CD4-positive, alpha-beta T cell treated with Interleukin-2 at 100 ng/mL for 4 hours (primary cell): ENCODE measurements at places on chromosomes 3 and 15.

GRCh38 chr3:39752019-39752637, 57.3 kb upstream of the MYRIP start:
- DNase-seq = no peak

- no peak for DNase-seq
Observed at GRCh38 chr15:71752604-71753289, 57.6 kb upstream of the NR2E3 start.

DNA sequence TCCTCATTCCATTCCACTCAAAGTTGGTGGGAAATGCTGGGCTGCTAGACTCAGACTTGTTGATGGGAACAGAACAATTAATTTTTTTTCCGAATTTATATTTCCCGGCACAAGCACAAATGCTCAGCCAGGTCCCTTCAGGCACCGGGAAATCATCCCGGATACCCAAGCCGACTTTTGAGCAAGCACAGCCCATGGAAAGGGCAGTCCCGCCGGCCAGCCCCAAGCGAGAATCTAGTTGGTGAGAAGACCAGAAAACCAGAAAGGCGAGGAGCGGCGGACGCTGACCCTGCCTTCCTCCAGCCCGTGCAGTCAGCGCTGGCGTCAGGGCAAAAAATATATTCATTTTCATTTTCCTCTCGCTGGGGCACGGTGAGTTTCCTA, 763 bp upstream of the ZIC4 start:
- no peak for DNase-seq

- DNase-seq = no peak
Observed at GRCh38 chr15:80052597-80053304, 6.7 kb upstream of the ZFAND6 start.

DNA sequence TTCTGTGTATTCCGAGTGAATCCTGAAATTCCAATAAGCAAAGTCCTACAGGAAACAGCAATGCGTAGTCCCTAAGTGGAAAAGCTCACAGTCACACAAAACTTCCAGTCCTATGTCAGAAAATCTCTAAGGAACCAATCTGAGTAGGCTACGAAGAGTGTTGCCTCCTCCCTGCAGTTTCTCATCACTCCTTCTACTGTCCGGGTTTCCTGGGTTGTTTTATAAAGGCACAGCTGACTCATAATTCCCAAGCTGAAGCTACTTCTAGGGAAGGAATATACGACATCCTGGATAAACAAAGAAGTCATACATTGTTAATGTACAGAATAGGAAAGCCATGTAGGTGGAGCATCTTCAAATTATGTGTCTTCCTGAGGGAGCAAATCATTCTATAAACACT, 65.7 kb upstream of the RGMA start:
- DNase-seq = no peak

- no peak for DNase-seq
Observed at GRCh38 chr3:169809230-169809795, 3.4 kb upstream of the LRRIQ4 start.

DNA sequence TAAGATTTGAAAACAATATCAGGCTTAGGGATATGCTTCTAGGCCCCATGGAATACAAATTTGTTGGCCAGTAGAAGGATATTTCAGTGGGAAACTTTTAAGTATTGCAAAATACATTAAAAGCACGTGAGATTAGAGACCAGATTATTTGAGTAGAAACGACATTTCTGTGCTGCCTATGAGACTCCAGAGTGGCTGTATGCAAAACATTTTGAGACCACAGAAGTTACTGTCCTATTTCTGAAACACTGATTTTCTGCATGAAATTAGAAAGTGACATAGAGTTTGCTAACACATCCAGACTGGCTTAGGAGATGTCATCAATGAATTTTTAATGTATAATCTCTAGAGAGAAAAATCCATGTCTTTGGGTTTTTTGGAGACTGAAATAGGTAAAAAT, 99.8 kb downstream of the KCNH8 start:
- no peak for DNase-seq

DNA sequence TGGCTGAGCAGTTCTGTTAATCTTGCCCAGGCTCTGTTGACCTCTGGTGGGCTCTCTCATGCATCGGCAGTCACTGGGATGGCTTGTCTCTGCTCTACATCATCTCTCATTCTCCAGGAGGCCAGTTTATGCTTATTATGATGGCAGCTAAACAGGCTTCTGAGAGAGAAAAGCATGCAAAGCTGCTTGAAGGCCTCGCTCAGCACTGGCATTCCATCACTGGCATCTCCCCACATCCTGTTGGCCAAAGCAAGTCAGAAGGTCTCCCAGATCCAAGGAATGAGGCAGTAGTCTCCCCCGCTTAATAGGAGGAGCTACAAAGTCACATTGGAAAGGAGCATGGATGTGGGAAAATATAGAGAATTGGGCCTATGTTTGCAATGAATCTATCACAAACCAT, 212.6 kb downstream of the ZNF621 start:
- DNase-seq = no peak

GRCh38 chr3:20401253-20401652, 215.2 kb upstream of the SGO1 start:
- DNase-seq = no peak

GRCh38 chr15:70114221-70114620, 16.5 kb upstream of the TLE3 start:
- DNase-seq = no peak

DNA sequence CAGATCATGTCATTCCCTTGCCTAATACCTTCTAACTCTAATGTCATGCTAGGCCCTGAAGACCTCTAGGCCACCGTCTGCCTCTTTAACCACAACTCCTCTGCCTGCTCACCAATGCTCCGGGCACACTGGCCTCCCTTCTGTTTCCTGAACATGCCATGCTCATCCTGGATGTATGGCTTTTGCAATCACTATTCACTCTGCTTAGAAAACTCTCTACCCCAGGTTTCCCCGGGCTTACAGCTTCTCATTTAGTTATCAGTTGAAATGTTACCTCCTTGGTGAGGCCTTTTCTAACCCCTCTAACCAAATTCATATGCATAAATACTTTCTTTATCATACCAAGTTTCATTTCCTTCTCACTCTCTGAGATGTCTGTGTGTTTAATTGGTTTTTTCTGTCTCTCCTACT, 727.8 kb upstream of the CFAP20DC start:
- DNase-seq = no peak

DNA sequence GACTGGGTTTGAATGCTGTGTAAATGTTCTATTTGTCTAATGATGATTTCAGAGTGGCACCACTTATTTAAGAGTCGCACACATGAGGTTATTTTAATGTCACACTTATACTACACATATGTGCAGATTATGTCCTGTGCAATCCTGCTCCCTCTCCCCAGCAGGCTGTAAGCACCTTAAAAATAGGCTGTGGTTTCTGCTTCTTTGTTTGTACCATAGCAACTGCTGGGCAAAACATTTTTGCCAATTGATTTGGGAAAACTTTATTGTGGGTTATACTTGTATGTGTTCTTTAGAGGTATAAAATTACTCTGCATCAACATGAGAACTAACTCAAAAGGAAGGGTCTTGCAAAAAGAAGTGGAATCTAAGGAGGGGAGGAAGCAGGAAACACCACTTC, 318.5 kb downstream of the NTRK3 start:
- DNase-seq = no peak

DNA sequence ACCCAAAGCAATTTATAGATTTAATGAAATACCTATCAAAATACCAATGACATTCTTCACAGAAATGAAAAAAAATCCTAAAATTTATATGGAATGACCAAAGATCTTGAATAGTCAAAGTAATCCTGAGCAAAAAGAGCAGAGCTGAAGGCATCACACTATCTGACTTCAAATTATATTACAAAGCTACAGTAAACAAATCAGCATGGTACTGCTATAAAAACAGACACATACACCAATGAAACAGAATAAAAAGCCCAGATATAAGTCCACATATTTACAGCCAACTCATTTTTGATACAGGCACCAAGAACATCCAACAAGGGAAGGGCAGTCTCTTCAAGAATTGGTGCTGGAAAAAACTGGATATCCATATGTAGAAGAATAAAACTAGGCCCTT, 54.9 kb upstream of the TMEM158 start:
- DNase-seq = no peak

GRCh38 chr3:42719002-42719401, 16.4 kb upstream of the HHATL start:
- no peak for DNase-seq

DNA sequence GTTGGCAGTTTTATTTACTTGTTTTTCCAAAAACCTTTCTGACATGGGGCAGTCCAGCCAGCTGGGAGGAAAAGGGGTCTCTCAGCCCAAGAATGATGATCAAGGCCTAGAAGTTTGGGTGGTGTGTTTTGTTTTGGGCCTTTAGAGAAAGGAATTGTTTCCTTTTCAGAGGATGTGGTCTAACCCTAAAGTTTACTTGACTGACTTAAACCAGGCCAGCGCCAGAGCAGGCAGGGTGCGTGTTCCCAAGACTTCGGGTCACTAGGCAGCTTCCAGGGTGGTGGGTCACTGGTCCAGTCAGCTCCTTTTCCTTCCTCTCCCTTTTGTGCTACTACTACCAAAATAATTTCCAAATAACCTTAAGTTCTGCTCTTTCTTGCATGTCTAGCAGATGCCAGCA, 4.9 kb downstream of the FLNB start:
- no peak for DNase-seq

- DNase-seq = no peak
Observed at GRCh38 chr3:79032686-79033318, 735.0 kb downstream of the ROBO1 start.

DNA sequence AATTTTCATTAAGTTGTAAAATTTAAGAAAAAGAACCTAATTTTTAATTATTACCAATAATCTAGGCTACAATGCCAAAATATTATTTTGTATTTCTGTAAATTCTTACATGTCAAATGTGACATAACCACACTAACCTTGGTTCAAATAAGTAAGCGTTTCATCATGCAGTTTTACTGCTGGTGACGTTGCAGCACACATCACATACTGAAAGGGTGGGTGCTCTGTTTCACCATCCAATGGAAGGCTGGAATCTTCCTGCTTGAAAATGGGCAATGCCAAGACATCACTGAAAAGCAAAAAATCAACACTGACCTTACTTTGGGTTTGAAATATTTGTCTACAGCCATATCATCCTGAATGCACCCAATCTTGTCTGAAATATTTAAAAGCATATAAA, 14.8 kb downstream of the UBP1 start:
- DNase-seq = no peak

- no peak for DNase-seq
Observed at GRCh38 chr3:147200545-147200944, 205.8 kb downstream of the ZIC4 start.

DNA sequence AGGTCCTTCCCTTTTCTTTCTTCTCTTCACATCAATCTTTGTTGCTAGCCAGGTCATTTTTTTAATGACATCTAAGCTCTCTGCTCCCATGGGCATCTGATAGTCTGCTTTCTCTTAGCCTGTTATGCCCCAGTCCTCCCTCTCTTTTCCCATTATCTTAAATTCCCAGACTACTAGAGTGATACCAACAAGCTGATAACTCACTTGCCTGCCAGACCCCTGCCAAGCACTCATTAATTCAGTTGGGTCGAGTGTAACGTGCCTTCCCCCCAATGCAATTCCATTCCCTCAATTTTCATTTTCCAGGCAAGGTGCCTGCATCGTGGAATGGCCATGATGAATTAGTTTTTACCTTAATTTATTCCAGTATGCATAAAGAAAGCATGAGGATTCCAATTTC, 450.8 kb upstream of the ADAMTS9 start:
- DNase-seq = no peak

DNA sequence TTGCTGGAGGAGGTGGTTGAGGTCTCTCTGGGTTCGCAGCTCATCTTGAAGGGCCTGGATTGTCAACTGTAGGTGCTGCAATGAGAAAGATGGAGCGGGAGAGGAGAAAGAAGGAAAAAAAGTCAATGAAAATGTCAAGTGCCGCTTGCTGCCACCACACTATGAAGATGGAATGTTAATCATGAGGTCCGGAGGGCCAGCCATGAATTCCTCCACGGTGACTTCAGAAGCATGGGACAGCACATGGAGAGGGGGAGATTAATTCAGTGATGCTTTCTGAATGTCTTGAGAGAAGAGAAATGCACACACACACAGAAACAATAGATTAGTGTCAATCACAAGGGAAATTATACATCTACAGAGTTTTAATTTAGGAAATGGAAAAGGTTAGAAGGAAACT, 171.9 kb downstream of the ERC2 start:
- no peak for DNase-seq

DNA sequence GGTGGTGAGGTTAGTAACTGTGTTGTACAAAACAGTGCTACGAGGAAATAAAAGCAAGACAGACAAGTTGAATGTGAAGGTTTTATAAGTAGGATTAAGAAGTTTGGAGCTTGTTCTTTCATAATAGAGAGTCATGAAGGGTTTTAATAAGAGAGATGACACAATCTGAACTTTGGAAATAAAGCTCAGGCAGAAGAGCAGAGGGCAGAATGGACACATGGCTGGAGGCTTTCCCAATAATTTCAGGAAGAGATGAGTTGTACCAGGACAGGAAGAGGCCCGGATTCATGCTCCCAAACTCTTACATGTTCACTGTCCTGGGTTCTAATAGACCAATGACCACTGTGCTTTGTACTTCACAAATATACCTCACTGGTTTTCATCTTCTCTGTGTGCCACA, 194.8 kb downstream of the SLC9A9 start:
- no peak for DNase-seq

DNA sequence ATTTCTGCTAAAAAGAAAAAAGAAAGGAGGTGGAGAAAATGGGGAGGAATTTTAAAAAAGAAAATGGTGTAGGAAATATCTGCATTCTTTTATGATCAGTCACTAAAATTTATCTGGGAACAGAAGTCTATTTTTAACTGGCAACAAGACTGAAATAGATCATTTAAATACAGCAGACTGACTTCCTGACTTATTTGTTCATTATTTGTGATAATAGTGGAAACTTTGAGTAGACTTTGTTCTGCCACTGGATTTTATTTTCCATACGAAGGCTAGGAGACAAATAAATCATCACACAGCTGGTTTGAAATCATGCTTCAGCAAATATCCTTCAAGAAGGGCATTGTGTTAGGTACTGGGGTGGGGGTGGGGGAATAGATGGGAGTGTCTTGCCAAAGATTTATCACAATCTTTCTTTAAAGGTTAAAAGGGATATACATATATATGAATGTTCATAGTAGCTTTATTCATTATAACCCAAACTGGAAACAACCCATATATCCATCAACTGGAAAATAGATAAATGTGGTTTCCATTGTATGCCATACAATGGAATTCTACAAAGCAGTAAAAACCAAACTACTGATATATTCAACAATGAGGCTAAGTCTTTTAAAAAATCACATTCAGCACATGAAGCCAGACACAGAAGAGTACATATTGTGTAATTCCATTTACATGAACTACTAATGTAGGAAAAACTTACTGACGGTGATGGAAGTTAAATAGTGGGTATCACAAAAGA, 4.7 kb upstream of the CLASP2 start:
- DNase-seq = no peak

- DNase-seq = no peak
Observed at GRCh38 chr3:23041918-23042696, 161.0 kb upstream of the UBE2E2 start.
